ENCODE measurements at places on chromosomes 6 and 20. TPM values are rescaled to one million over a fixed set of nuclear protein-coding genes. Genes with fewer than 3 reads are reported as not detected.
A peak's percentile ranks its signal among the peaks of the same experiment; 100 is the strongest.

DNA sequence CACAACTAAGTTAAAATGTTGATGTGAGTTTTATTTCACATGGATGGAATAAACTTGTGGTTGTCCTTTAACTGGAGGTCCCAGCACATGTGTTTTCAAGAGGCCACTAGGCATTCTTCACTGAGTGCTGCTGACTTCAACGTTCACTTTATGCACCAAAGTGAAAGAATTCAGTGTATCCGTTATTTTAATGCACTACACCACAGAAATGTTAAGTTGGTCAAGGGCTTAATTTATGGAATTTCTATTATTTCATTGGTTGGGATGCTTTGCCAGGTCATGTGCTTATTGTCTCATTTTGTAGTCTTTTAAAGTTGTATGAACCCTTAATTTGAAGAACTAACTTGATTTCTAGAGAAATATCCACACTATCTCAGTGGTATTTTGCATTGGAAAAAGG is 106.4 kb downstream of the PPP1R14C start:
- no peak for DNase-seq

HLA-DQA2 gene
- total RNA-seq = not detected

DNA sequence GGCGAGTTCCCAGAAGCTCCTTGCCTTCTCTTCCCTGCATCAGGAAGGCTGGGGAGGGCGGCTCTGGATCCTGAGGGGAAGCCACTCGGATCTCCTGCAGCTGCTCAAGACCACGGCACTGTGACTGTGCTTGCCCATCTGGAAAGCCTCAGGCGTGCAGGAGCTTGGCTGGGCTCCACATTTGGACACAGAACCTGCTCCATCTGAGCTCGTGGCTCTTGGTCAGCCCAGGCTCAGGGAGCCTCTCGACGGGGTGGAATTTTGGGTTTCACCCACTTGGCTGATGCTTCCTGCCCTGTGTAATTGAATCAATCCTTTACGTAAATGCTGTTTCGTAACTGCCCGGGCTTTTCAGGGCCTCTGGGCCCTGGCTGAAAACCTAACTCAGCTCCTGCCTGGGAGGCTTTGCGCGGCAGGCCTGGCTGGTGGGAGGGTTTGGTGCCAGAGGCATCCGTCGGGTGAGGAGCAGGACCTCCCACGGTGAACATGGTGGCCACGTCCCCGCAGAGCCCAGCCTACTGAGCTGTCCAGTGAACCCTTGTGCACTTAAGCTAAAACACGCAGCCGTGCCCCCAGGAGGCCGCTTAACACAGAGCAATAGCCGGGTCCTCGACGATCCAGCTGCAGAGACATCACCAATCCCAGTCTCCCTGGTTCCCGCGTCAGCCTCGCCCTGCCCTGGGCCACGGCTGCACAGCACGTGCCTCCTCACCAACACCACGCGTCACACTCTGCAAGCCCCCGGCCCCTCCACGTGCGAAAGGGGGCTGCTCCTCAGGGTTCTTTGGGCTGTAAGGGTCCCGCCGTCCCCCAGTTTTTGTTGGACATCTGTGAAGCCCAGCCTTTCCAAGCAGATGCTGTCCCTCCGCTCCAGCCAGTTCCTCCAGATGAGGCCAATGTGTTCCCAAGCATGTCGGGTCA is 241.0 kb downstream of the DLL1 start:
- DNase-seq = no peak

CRISP2 gene
- not detected for total RNA-seq

GRCh38 chr6:136684466-136684865 is 107.8 kb downstream of the MAP3K5 start:
- no peak for DNase-seq

DNA sequence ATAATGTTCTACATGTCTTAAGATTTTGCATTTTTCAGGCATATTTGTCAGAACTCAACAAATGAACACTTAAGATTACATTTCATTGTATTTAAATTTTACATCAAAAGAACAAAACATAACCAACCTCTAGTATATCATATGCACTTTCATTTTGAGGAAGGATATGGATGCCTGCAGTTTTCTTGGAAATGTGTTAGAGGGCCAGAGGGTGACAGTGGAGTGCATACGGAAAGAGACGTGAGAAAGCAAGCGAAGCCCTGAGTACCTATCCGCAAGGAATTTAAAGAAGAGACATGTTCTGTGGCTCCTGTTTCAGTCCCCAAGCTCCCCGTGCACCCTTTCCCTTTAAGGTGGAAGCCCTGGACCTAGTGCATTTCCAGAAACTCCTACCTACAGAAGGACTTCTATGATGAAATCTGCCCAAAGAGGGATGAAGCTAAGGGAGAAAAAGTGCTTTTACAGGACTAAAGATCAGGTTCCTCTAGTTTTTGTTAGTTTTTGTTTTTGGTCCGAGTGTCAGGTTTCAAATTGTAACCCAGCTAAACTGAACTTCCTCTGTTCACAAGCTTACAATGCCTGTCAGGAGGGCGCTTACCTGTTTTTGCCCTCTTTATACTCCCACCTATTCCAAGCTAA is 38.8 kb downstream of the EZR start:
- DNase-seq = no peak

- no peak for DNase-seq
Measured at GRCh38 chr6:62797190-62797589, 414.1 kb upstream of the FKBP1C start.

DNA sequence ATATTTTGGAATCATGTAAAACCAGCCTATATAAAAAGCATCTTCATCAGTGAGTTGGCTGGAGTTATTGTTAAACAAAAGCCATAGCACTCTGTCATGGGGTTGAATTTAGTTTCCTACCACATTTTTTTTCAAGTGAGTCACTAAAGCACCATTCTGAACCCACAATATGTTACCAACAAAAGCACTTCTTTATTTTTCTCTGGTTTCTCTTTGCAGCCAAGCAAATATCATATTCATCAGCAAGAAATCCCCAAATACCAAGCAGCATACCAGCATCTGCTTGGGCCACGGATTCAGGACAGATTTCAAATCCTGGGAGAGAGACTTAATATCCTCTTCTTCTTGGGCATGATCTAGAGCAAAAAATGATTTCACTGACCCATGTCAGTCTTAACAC is 441.4 kb downstream of the BCKDHB start:
- no peak for DNase-seq

BPIFB4 gene
- total RNA-seq = not detected

DNA sequence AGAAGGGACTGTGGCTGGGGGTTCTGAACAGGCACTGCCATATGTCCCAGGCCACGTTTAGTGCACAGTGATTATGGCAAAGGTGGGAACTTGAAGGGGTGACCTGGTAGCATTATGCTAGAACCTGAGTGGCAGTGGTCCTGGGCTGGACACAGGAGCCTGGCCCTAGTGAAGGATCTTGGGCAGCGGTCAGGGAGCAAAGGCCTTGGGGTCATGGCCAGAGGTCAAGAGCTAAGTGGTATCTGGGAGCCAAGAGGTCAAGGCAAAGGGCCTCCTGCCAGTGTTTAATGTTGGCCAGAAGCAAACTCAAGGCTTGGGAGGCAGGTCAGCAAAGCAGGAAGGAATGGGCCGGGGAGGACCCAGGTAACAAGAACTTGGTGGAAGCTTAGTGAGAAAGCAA is 254.5 kb downstream of the CDH26 start:
- no peak for DNase-seq

- no peak for DNase-seq
Measured at GRCh38 chr6:105884426-105884825, 201.7 kb upstream of the PRDM1 start.

GRCh38 chr20:21971436-21971835 is 266.0 kb downstream of the PAX1 start:
- no peak for DNase-seq

DNA sequence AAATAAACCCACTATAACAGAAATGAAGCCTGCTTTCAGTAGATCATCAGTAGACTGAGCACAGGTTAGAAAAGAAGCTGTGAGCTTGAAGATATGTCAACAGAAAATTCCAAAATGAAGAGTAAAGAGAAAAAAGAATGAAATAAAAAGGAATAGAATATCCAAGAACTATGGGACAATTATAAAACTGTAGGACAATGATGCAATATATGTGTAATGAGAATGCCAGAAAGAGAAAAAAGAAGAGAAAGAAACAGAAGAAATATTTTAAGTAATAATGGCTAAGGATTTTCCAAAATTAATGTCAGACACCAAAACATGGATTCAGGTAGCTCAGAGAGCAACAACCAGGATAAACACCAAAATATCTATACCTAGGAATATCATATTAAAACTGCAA is 191.4 kb upstream of the PLN start:
- DNase-seq = no peak

- DNase-seq = no peak
Measured at GRCh38 chr6:79117752-79118151, 39.7 kb upstream of the PHIP start.

- DNase-seq = peak; percentile 84
Measured at GRCh38 chr6:49556429-49556837, 6.0 kb downstream of the C6orf141 start.

DNA sequence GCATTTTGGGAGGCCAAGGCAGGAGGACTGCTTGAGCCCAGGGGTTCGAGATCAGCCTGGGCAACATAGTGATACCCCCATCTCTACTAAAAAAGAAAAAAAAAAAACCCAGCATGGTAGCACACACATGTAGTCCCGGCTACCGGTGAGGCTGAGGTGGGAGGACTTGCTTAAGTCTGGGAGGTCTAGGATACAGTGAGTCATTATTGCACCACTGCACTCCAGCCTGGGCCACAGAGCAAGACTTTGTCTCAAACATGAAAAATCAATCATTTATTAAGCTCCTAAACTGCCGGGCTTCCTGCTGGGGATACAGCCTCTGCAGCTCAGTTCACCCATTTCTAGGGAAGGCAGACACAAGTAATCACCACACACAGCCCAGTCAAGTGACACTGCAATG is 7.3 kb upstream of the USP45 start:
- no peak for DNase-seq

DNA sequence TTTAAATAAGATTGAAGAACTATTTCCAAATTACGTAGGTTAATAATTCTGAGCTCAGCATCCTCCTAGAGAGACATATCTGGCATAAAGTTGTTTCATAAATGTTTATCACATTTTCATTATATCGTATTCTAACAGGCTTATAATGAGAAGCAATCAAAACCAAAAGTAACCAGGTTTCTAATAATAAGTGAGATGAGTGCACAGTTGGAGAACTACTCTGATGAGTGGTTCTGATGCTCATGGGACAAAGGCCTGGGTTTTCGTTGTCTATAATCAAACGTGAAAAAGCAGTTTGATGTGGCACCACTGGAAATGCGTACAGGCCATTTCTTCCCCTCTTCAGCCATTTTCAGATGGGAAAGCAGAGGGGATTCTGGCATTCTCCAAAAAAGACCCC is 4.7 kb upstream of the SERPINB6 start:
- DNase-seq = no peak

GSTA3 gene
- not detected for total RNA-seq

DNA sequence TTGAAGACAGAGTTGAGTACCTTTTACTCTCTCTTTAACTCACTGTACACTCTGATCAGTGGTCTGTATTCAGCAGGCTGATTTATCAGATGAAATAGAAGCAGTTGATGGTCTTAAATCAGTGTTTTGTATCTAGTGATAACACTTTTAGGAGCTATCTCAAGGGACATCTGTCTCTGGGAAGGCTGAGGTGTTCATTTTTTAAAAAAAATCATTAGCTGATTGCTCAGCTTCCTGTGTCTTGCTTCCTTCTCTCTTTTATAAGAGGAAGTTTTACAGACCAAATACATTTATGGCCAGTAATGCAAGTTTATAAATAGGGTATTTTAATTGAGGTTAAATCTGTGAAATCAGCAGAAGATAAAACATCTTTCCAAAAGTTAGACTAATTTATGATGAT is 12.0 kb upstream of the CCDC170 start:
- DNase-seq = no peak

TRIM15 gene
- total RNA-seq = 0.12 TPM
